CD4-positive, alpha-beta T cell treated with Interleukin-4 for 1 hour (primary cell): ENCODE measurements at places on chromosomes 3 and 15.

- no peak for DNase-seq
Measured at GRCh38 chr3:186322761-186323160, 39.3 kb downstream of the DGKG start.

- no peak for DNase-seq
Measured at GRCh38 chr3:57745101-57745500, 11.0 kb upstream of the SLMAP start.

DNA sequence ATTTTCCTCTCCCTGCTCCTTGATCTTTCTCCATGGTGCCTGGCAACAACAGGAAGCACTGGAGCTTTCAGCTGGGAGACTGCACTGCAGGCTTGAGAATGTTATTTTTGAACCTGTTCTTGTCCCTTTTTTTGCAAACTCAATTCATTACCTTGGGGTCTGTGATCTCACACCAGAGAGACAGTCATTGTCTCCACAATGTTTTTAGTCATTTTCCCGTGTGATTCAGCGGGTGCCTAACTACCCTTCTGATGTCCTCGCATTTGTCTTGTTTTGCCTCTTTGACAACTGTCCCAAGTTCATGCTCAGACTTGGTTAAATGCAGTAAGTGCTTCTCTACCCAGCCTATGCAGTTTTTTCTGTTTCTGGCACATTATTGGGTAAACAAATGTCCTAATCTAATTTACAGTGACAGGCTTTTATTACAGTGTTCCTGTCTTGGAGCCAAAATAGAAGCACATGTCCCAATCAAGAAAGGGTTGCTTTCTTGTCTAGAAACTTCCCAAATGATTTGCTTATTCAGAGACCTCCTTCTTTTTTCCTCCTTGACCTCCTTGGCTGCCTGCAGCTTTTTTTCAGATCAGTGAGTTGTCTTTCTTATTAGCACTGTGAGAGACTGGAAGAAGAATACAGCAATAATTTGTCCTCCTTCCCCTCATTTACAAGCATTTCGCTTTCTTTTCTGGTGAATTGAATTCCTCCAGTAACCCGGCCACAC, 162.4 kb downstream of the NSUN3 start:
- DNase-seq, result no peak

DNA sequence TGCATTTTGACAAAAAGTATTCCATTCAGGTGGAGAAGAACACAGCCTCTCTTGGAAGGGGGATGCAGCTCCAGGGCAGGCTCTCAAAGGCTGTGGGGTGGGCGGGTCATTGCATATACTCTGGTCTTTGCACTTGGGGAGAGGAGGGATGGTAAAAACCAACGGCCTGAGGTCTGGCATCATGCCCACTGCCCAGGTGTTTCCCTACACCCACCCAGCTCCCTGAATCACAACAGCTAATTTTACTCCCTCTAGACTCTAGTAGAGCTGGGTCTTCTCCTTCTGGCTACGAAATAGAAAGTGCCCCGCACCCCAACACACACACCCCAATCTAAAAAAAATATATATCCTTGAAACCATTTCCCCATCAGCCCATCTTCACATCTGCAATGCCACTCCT, 1.0 kb downstream of the MYLK start:
- DNase-seq, result no peak

DNA sequence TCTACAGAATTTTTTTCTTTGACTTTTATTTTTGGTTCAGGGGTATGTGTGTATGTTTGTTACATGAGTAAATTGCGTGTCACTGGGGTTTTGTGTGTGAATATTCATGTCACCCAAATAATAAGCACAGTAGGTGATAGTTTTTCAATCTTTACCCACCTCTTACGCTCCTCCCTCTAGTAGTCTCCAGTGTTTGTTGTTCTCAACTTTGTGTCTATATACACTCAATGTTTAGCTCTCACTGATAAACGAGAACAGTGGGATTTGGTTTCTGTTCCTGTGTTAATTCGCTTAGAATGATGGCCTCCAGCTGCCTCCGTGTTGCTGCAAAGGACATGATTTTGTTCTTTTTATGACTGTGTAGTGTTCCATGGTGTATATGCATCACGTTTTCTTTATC, 54.4 kb downstream of the MEF2A start:
- no peak for DNase-seq
